ENCODE measurements at places on chromosomes 5 and 9.

DNA sequence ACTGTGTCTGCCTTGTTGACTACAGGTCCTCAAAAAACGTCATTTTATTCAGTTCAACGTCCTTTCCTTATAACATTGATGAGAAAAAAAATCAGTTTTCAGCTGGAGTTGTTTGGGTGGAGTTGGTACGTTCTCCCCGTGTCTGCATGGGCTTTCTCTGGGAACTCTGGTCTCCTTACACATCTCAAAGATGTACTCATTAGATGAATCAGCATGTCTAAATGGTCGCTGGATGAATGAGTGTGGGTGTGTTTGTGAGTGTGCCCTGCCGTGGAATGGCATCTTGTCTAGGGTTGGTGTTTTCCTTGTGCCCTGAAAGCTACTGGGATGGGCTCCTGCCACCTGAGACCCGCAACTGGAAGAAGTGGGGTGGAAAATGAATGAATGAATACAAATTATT, 30.1 kb downstream of the EGR1 start:
- no peak for DNase-seq

GRCh38 chr9:31166516-31166915, 1217.9 kb upstream of the ACO1 start:
- no peak for DNase-seq

DNA sequence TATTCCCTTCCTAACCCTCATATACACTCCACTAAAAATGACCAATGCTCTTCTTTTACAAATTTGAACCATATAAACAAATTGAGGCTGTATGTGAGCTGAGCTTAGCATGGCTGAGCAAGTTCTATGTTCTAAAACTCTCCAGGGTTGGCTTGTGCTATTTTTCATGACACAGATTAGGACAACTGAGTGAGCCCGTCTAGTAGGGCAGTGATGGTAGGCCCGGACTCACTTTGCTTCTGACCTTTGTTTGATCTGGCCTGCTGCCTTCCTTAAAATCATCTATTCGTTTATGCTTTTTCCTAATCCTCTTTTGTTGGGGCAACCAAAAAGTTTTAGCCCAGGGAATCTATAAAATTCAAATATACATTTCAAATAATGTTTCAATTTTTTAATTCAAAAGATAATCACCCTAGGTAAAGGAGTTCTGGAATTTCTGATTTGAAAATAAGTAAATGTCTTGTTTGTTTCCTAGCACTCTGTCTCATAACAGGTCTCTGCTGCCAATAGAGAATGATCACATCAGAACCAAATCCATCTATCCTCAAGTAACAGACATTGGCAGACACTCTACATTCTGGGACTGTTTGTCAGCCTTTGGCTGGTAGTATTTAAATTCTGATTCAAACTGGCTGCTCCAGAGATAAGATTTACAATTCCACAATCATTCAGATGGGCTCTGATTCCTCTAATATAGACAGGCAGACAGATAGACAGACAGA, 217.0 kb upstream of the TARS1 start:
- DNase-seq = no peak

DNA sequence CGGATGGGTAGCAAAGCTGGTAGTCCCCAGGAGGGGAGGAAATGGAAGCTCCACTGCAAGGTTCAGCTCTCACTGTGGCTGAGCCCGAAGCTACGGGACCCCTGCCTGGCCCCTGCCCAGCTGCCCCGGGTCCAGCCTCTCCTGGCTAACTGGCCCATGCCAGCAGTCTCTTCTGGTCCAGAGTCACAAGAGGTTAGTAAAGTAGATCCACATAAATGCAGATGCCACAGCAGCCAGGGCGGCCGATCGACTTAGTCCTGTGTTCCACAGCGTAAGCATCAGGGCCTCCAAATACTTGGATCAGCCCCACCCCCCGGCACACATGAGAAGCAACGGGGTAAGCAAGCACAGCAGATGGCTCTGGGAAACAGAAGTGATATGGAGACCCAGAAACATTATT, 42.1 kb downstream of the MRPL36 start:
- DNase-seq = no peak

DNA sequence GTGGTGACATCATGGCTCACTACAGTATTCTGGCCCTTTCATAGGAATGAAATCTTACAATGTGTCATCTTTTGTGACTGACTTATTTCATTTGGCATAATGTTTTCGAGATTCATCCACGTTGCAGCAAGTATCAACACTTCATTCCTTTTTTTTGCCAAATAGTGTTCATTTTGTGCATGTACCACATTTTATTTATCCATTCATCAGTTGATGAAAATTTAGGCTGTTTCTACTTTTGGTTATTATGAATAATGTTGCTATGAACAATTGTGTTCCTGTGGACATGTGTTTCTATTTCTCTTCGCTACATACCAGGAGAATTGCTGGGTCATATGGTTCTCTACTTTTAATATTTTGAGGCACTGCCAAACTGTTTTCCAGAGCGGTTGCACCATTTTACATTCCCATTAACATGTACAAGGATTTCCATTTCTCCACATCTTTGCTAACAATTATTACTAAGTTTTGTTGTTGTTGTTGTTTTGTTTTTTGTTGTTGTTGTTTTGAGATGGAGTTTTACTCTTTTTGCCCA, 43.5 kb downstream of the RMI1 start:
- DNase-seq = no peak

GRCh38 chr5:176633598-176633997, 3.1 kb downstream of the EIF4E1B start:
- DNase-seq = no peak

DNA sequence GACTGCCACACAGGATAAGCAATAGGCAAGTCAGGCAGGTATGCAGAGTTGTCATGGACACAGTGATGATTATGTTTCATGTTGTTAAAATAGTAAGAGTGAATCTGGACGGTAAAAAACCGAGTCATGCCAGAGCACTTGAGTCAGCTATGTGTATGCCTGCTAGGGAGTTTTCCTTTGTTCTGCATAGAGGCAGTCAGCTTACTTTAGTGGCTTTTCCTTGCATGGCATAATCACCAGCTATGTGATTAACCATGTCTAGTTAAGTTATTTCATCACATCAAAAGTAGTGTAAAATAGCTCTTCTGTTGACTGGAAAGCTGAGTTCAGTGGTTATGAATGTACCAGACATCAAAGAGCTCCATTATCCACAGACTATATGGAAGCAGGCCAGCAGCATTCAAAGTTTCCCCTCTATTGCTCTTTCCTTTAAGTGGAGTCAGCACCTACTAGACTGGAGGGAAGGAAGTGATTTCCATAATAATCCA, 989.8 kb downstream of the TLE1 start:
- DNase-seq = no peak

DNA sequence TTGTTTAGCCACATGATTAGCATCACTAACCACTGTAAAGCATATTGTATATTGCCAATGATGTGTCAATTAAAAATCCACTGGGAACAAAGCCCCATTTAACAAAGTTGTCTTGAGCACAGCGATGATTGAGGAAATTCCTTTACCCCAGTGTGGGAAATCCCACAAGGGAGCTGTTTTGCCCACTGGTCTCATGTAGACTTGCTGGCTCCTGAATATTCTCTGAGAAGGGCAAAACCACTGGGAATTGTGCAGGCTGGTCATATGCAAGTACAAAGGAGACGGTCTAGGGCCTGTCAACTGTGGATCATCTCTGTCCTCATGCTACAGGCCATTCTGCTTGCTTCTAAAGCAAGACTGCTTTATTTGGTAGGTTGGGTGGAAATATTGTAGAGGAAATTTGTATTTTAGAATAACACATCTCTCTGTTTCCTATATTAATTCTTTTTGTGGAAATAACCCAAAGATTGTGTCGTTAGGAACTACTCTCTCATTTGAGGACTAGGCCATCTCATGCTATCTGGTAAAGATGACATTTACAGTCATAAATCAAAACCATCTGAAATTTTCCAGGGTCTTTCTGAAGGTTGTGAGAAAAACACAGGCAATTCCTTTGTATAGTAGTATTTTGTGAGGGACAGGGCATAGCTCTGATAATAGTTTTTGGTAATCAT, 60.2 kb downstream of the PARP8 start:
- DNase-seq = no peak

DNA sequence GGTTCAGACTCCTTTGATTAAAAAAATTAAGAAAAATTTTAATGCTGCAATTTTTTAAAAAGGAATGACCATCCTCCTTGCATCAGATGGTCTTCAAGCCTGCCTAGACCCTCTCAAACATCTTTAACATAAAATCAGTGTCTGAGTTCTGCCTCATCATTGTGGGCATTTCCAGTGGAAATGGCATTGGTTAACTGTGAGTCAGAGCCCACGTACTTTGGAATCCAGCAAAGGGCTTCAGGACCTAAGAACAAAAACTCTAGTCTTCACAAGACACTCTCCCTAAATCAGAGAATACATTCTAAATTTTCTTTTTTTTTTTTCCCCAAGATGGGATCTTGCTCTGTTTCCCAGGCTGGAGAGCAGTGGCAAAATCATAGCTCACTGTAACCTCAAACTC, 9.4 kb upstream of the C5orf15 start:
- no peak for DNase-seq

DNA sequence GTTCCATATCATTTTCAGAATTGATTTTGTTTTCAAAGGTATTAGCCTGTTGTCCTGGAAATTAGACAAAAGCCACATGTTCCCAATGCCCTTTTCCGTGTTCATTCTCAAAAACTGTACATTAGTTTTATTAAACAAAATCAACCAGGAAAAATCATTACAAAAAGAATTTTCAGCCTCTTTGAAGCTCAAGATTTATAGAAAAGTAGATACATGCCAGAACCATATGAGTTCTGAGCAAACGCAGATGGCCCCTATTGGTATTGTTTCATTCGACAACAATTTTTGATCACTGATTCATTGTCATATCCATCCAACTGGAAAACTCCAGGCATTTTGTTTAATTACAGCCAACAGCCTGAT, 148.5 kb upstream of the GRAMD2B start:
- DNase-seq = no peak

DNA sequence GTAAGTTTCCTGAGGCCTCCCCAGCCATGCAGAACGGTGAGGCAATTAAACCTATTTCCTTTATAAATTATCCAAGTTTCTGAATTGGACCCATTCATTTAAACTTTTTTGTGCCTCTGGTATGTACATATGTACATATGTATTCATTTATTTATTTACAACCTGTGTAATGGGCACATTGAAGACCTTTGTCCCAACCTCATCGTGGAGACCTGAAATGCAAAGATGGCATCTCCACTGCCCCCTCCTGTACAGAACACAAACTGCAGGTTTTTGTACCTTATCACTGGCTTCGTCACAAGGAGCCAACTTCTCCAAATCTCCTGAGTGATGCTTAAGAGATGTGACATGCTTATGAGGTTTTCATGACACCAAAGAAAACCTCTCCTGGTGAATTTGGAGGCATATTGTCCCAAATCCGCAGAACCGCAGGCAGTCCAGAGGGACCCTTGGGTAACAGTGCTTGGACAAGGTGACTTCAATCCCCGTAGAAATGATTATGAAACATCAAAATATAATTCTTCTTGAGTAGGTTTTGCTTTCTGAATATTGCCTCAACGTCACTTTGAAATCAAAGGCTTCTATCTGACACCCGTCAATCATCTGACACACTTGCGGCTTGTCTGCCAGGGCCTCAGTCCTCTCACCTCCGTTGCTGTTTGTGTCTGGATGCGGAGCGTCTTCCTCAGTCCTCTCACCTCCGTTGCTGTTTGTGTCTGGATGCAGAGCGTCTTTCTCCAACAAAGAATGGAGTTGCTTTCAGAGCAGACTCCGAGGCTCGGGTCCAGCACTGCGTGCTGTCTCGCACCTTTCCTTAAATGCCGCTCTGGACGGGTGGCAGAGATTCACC, 135.0 kb upstream of the IRX4 start:
- DNase-seq = no peak

DNA sequence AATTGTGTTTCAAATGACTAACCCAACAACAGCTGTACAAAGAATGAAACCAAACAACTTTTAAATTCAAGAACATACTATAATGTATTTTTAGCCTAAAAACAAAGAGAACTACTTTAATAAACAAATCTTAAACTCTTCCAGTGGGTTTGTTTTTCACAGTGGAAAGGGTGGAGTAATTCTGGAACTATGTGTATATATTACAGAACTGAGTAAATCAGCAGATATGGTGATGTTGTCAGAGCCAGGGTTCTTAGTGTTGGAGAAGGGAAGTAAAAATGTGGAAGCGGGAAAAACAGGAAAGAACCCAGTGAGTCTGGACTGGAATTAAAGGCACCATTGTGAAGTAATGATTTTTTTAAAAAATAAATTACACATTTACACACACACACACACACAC, 144.9 kb downstream of the CDK5RAP2 start:
- no peak for DNase-seq

DNA sequence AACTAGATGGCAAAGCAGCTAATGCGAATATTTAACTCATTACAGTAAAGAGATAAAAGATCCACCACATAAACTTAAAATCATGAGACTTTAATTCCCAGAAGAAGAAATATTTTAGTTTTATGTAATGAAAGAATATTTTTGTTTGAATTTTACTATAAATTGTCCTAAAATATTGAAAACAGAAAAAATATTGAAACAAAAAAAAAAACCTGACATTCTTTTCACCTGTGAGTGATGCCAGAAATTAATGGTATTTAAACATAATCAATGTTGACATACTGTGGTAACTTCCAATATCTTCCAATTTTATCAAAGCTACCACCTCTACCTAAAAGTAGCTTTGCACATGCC, 153.2 kb downstream of the MEF2C start:
- DNase-seq = no peak

DNA sequence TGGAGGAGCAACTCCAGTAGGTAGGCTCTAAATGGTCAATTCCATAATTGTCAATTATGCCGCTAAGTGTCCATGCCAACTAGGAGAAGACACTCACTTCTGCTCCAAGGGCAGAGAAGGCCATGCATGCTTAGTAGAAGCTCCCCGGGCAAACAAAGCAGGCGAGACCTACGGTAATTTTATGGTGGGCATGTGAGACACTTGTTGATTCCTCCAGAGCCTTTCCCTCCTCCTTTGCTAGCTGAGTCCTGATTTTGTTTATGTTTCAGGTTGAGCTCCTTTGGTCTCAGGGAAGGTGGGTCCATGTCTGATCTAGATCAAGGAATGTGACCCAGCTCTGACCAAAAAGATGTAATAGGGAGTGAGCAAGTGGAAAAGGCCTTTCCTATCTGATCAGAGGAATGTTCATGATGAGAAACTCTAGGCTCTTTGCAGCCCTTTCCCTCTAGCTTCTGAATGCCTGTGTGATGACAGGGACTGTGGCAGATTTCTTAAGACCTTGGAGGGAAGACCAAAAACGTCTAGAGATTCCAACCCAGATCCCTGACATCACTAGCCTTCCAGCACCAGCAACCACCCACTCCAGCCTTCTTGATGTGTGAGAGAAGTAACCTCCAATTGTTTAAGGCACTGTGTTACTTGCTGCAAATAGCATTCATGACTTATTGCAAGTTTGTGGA, 7.7 kb upstream of the CPEB4 start:
- no peak for DNase-seq

DNA sequence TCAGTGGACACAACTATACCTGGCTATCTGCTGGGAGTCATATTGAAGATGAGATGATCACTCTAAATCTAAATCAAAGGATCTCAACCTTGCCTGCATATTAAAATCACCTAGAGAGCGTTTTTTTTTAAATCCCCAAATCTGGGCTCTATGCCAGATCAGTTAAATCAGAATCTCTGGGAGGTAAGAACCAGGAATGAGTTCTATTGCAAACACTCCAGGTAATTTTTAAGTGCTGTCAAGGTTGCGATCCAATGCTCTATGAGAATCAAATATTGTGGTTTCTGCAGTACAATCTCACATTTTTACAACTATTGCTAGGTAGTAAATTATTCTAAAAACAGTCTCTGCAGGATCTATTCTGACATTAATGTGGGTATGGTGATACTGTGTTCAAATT, 202.3 kb upstream of the OR13F1 start:
- DNase-seq = no peak
